ENCODE measurements at places on chromosomes 1 and 21.
A peak's percentile ranks its signal among the peaks of the same experiment; 100 is the strongest.

- no peak for DNase-seq
These were observed 75.6 kb downstream of the MTR start for GRCh38 chr1:236870721-236871120.

GRCh38 chr1:205813755-205814058 is 709 bp upstream of the SLC41A1 start:
- no peak for DNase-seq

DNA sequence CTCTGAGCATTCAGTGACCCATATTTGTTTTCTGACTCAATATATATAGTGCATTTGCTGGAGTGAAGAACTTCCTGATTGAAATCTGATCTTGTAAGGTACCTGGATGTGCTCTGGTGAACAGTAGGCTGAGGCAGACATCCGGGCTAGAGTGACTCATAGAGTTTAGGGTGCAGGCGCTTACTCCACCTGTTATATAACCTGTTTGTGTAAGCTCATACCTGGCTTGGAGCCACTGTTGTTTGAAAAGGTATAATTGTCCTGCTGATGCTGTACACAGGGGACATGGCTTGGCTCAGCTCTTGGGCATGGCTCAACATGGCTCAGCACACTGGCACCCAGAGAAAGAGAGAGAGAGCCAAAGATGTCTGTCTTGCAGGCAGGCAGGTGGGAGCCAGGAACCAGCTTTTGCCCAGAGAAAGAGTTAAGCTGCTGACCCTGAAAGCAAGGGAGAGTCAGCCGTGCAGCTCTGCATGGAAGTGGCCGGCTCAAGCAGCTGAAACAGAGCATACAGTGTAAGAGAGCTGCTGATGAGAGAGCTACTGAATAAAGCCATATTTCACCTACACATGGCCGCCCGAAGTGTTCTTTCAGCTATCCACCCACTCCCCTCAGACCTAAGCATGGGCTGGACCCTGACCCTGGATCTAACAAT is 43.2 kb downstream of the GJA5 start:
- DNase-seq, result no peak

- DNase-seq, result no peak
These were observed 235.8 kb downstream of the PTGER3 start for GRCh38 chr1:70811815-70812214.

DNA sequence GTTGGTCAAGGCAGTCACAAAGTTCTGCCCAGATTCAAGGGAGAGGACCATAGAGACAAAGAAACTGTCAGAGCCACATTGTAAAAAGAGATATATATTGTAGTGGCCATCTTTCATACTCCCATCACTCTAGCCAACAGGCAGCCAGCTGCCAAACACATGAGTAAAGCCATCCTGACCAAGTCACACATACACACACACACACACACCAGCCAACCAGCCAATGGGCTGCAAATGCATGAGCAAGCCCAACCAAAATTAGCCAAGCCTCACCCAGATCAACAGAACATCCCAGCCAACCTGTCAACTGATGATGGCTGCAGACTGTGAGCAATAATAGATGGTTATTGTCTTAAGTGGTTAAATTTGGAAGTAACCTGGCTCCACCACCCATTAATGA is 120.7 kb downstream of the SEC16B start:
- peak; percentile 28 for DNase-seq

DNA sequence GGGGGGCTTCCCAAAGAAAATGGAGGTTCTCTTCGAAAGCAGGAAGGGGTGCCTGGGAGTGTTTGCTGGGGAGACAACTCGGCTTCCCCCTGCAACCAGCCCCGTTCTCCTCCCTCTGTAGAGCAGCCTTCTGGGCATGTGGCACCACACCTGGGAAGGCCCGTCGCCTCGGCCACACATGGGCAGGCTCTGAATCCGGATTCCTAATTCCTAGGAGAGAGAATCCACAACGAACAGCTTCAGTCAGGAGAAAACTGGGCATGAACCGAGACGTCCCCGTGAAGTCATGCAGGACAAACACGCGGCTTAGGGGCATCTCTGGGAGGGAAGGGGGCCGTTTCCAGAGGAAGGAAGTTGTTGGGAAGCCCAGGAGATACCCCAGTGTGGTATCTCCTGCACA is 224.5 kb downstream of the KAZN start:
- no peak for DNase-seq

DNA sequence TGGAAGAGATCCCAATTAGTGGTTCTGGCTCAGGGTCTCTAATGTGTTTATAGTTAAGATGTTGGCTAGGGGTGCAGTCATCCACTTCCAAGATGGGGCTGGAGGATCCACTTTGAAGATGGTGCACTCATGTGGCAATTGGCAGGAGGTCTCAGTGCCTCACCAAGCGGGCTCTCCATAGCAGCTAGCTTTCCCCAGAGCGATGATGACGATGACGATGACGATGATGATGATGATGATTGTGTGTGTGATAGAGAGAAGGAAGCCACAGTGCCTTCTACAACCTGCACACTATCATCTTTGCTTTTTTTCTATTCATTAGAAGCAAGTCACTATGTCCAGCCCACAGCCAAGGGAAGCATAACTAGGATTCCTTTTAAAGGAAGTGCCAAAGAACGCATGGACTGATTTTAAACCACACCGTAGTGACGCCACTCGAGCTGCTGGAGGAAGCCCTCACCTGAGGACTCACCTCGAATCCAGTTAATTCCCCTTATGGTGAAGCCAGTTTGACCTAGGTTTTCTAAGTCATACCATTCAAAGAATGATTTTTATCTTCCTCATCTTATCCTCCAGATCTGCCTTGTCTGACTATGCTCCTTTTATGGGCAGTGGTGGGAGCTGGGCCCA is 49.4 kb downstream of the SRRM1 start:
- no peak for DNase-seq

DNA sequence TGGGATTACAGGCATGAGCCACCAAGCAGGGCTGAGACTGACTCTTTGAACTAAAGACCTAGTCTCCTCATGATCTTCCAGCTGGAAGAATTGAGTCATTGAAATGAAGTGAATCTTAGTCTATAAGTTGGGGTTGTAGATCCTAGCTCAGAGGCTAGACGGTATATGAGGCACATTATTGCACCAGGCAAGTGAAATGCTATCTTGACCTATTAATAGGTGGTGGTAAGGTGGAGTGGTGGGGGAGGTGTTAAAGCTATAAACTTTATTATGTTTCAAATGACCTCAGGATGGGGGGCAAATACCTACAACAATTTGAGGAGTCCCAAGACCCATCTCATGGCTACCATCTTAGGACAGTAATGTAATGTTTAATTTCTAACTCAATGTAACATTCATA is 36.8 kb upstream of the SLC16A1 start:
- DNase-seq, result no peak

DNA sequence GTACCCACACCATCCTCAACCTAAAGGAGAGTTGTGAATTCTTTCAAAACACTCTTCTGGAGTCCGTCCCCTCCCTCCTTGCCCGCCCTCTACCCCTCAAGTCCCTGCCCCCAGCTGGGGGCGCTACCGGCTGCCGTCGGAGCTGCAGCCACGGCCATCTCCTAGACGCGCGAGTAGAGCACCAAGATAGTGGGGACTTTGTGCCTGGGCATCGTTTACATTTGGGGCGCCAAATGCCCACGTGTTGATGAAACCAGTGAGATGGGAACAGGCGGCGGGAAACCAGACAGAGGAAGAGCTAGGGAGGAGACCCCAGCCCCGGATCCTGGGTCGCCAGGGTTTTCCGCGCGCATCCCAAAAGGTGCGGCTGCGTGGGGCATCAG is 638 bp upstream of the OLIG2 start:
- DNase-seq, result no peak

DNA sequence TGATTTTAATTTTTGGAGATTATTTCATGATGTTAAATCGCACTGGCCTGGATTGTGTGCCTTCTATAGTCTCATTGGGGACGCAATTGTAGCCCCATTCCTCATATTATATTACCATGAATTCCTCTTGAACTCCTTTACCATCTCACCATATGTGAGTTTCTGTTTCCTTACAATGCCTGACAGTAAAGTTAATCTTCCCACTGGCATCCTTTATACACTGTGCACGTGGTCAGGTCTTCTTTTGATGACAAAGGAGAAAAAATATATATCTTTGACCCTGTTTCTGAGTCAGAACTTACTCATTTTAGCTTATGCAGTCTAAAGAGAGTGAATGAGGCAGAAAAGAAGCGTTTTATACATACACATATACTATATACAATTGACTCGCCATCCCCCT is 774 bp upstream of the ABL2 start:
- DNase-seq, result no peak

DNA sequence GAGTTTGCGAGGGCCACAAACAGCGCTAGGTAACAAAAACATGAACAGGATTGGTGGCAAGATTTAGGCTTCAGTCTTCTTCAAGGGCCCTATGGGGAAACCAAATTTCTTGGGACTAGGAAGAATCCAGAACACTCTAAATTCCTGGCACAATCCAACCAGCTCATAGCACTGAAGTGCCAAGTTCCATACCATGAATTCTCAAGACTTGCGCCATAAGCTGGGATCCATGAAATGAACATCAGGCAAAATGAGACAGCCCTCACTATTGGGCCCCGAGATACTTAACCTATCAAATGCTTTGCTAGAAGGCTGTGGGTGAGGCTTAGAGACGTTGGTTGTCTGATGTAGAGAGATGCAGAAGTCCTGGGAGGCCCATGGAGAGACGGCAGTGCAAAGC is 322.1 kb downstream of the PAPPA2 start:
- DNase-seq, result no peak

- DNase-seq, result no peak
These were observed 13.1 kb upstream of the PTP4A2 start for GRCh38 chr1:31951276-31951675.

DNA sequence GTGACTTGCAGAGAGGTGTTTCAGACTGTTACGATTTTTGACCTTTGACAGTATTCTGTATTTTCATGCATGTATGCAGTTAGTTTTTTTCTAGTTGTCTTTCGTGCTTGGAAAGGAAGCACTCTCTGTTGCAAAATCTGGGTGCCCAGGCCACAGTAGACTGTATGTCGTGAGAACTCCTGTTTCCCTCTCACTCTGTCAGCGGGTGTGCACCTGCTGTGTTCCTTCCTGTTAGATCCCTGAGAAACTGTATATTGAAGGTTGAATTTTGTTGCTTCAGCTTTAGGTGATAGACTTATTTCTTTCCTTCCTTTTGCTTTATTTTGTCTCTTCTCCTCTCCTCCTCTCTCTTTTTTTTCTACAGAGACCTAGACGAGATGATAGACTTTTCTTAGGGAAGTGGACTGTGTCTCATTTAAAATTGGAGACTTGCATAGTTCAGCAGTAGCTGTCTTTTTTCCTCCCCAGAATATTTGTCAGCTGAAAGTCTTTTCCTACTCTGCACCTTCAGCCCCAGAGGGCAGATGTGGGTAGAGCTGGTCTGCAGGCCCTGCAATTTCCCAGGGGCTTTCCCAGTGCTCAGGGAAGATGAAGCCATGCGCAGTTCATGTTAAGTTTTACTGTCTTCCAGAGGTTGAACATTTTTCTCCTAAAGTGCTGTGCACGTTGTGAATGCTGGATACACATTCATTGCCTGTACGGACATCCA is 1.4 kb downstream of the TRAPPC10 start:
- DNase-seq, result no peak

- peak; percentile 85 for DNase-seq
These were observed 3.8 kb upstream of the CA6 start for GRCh38 chr1:8941906-8942305.

- no peak for DNase-seq
These were observed 160.5 kb downstream of the CASZ1 start for GRCh38 chr1:10635992-10636391.

DNA sequence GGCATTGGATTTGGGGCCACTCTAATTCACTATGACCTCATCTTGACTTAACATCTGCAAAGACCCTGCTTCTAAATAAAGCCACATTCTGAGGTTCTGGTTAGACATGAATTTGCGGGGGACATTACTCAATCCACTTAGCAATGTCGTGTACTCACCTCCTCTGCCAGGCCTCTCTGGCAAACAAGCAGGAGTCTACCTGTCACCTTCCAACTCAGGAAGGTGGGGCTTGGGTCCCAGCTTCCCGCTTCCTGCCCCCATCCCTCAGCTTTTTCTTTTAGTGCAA is 177.8 kb downstream of the PSMG1 start:
- DNase-seq, result no peak

GRCh38 chr1:37482004-37482785 is 7.8 kb downstream of the ZC3H12A start:
- no peak for DNase-seq

DNA sequence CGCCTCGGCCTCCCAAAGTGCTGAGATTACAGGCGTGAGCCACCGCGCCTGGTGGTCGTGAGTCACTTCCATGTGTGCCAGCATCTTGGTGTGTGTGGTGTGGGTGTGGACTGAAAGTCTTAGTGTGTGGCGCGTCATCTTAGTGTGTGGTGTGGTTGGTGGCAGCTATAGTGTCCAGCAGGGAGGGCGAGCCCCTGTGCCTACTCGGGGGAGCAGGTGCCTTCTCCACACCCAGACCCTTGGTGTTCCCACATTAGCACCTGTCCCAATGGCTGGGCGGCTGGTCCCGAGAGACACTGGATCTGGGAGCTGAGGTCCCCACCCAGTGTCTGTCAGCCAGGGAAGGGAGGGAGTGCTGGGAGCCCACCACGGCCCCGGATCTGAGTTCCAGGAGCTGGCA is 2.8 kb downstream of the SCNN1D start:
- peak; percentile 47 for DNase-seq

GRCh38 chr1:14746393-14746792 is 147.9 kb downstream of the KAZN start:
- no peak for DNase-seq

GRCh38 chr1:18750600-18750999 is 108.9 kb downstream of the TAS1R2 start:
- DNase-seq, result no peak

GRCh38 chr1:162007466-162007865 is 16.2 kb downstream of the OLFML2B start:
- DNase-seq, result no peak

DNA sequence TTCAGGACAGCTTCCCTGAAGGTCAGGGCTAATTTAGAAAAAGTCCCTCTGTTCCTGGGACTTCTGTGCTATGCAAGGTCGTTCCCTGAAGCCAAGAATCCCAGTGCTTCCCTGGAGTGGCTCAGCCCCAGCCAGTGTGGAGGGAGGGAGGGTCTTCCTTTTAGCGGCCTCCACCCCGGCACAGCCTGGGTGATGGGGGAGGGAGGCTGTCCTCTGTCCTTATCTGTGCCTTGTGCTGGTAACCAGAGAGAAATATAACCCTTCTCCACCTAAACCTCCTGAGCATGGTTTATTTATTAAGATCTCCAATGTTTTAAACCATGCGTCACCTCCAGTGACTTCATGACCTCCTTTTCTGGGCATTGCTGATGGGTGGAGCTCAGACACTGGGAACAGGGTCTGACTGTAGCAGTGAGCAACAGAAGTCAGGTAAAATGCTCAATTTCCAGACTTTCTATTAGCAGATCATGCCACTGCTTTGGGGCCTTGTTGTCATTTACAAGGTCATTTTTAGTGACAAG is 157.1 kb downstream of the DSCAM start:
- DNase-seq, result no peak

- DNase-seq, result no peak
These were observed 143.9 kb upstream of the UBE2U start for GRCh38 chr1:64059556-64059955.
